ENCODE measurements at places on chromosomes 5 and 9.

DNA sequence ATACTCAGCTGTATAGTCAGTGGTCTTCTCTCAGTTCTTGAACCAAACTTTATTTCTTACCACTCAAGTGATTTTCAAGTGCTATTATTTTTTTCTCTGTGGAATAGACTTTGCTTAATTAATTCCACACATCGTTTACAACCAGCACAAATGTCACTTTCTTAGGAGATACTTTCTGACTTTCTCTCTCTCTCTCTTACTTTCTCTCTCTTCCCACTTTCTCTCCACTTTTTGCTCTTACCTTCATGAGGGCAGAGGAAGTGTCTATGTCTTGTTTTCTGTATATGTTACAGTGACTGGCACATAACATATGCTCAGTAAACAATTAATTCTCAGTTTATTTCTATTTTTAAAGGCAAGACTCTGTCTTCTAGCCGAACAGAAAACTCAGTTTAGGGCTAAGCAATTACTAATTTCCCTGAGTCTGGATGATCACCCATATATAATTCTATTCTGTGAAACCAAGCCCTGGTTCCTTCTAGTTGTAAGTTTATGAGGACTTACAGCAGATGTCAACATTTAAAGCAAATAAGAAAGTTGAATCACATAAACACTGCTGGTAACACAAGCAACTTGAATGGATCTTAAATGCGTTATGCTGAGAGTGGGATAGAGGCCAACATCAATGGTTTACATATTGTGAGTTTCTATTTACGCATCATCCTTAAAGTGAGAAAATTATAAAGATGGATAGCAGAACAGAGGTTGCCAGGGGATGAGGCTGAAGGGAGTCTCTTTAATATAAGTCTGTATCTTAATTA is 791.4 kb downstream of the MTRR start:
- DNase-seq = no peak

DNA sequence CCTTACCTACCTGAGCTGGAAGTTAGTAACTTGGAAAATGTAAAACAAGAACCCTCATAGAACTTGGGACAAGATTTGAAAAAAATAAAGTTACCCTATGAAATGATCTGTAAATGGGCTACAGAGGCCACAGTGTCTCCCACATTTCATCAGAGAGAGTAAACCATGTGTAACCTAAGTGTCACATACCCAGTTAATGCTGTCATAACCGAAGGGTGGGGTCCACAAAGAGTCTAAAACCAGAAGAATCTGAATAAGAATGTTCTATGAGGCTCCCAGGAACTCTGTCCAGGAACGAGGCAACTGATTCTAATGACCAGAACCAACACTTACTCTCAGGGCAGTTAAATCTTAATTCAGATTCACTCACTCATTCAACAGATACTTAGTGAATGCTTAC is 1.0 kb upstream of the FAM13B start:
- DNase-seq = no peak

DNA sequence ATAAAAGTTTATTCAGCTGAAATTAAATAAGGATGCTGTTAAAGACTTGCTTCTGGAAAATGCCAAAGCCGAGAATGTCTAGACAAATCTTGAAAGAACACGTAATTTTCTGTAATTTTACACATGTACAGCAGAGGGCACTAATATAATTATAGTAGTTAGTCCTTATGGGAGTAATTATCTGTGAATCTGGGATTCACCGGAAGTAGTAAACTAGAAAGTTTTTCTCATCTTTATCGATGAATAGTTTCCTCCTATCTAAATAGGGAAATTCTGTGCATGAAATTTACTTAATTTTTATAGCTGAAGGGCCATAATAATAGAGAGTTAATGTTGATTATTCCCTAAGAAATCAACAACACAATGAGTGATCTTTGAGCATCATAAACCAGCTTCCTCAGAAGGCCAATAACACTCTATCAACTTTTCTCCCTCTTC is 18.4 kb upstream of the CNTLN start:
- DNase-seq = peak; percentile 57

GRCh38 chr9:14813336-14814248 is 91.1 kb upstream of the CER1 start:
- DNase-seq = peak; percentile 5

GRCh38 chr5:142520885-142521284 is 165.0 kb downstream of the FGF1 start:
- DNase-seq = no peak

GRCh38 chr9:91341258-91341746 is 20.4 kb downstream of the AUH start:
- no peak for DNase-seq

GRCh38 chr5:111689357-111689935 is 67.5 kb downstream of the NREP start:
- no peak for DNase-seq

DNA sequence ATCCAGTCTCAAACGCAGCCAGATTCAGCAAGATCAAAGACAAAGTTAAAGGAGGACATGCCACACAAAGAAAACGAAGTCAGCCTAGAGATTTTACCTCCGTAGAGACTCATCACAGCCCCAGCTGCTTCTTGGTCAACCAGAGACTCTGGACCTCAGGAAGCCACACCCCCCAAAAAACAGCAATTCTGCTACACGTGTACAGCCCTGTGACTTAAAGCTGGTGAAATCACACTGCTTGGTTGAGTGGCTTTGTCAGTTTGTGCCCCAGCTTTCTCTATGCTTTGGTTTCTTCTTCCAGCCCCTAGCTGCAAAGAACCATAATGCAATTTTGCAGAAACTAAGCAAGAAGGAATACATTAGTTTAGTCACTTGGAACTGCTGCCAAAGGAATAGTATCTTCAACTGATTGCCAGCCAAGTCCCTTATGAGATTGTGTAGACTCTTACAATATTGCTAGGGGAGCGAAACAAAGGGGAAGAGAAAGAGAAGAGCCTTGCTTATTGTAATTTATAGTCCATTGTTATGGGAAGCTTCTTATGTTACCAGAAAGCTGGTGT is 158.8 kb upstream of the ZNF462 start:
- DNase-seq = no peak

DNA sequence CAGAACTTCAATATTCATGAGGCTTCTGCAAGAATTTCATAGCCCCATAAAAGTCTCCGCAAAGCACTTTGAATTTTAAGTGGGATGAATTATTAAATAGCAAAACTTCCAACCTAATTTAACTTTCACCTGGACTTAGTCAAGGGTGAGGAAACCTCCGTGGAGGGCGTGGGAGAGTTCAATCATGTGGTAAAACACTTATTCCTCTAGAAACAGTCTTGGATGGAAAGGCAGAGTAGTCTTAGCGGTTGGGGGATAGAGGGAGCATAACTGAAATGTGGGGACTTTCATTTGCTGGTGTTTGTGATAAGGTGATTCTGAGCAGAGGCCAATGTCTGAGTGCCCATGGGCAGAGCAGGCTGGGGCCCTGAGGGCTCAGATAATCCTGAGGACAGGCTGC is 241.9 kb downstream of the IRX1 start:
- DNase-seq = no peak

DNA sequence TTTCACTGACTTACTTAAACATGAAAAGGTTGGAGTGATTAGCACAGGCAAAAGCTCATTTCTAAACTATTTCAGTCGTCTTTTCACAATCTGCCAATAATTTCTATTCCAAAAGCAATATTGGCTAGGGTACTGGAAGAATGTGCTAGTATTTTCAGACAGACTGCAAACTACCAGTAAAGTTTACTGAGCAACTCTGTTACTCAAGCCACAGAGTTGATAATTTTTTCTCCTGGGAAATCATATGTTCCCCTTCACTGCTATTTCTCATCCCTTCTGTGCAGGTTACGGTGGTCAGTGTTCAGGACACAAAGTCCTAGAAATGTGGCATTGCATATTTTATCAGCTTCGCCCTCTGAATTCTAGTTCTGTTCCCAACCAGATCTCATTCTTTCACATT is 343.3 kb upstream of the TNC start:
- DNase-seq = no peak

DNA sequence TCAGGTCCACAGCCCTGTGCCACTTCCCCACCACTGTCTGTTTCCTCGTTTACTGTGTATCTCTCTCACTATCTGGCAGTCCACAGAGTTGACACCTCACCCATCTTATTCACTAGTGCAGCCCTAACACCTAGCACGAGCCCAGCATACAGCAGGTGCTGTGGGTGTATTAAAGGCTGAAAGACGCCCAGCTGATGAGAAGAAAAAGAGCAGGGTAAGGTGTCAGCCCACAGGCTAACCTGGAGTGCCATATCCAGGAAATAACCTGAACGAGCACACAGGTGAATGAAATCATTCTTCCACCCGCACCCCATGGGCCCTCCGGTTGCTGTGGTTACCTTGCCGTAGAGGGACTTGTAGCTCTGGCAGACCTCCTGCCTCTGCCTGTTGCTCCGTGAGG is 18.6 kb downstream of the ANXA6 start:
- no peak for DNase-seq

DNA sequence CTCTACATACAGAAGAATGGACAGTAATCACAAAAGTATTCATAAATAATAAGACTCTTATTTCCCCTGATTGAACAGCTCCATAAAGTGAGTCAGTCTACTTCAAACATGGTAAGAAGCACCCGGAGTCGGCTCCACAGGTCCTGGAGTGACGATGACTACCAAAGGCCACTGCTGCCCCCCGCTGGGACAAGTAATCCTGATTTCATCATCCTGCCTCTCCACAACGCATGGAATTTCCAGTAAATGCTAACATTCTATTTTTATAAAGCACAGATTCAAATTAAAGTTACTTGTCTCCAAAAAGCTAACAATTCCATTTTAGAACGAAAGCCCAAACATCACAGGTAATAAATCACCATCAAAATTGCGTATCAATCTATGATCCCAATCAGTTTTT is 16.2 kb downstream of the ATPSCKMT start:
- DNase-seq = peak; percentile 79

- DNase-seq = no peak
These were observed 271.5 kb upstream of the C9orf72 start for GRCh38 chr9:27844797-27845196.

DNA sequence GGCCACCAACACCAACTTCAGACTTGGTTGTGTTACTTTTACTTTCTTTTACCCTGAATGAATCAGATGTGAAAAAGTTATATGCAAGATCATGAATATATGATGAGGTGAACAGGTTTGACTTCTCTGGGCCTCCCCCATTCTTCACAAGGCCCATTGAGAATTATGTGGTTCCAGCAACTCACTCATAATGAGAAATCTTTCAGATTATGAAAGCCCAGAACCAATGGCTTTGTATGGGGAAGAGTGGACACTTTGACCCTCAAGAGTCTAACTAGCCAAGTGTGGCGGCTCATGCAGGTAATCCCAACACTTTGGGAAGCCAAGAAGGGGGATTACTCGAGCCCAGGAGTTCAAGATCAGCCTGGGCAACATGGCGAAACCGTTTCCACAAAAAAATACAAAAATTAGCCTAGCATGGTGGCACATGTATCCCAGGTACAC is 16.1 kb upstream of the LNPEP start:
- no peak for DNase-seq

DNA sequence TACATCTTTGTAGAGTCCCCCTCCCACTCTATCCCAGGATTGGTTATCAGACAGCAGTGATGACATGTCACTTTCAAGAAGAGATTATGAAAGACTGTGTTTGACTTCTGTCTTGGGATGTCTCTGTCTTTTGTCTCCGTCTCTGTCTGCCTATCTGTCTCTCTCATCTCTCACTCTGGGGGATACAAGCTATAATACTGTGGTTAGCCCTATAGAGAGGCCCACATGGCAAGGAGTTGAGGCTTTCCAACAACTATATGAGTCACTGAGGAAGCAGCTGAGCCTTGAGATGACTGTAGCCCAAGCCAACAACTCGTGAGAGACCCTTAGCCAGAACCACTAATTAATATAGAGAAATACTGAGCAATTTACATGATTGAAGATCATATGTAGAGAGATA is 284.8 kb downstream of the PDE4D start:
- DNase-seq = no peak

DNA sequence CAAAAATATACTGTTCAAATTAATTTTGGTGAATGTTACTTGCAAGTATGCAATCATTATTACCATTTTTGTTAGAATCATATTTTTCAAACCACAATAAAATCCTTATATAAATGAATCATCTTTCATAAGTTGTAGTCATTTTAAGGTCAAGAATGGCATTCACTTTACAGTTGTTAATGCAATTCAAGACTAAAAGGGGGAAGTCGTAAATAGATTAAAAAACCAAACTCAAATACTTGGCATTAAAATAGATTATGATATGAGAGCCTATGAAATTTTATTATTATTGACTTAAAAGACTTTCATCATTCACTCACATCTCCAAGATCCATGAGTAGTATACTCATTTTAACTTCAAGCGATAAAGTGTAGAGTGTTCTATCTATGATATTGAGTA is 11.6 kb downstream of the CDH9 start:
- no peak for DNase-seq

DNA sequence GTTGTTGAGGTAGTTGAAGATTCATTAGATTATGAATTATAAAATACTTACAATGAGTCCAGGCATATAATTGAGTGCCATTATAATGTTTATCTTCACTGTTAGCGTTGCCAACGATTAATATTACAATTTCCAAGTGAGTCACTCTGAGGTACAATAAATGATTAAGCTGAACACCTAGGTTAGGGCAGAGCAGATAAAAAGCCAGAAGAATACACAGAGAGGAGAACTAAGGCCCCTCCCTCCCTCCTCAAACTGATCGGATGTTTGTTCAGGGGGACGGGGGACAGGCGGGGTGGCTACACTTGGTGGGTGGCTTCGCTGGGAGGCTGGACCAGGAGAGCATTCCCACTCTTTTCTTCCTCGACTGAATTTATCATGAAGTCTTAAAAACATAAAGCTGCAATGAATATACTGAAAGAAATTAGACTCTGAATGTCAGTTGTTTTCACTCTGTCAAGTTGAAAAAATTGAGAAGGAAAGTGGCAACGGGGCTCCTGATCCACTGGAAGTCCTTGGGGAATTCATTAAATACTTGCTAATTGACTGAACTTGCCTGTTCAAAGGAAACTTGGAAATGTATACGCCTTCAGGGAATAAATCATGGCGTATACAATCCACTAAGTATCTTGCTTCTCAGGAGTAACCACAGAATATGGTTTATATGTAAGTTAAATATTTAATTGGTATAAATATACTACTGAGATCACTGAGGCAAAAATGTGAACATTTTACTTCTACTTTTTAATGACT is 198.1 kb downstream of the TSSK1B start:
- DNase-seq = no peak

DNA sequence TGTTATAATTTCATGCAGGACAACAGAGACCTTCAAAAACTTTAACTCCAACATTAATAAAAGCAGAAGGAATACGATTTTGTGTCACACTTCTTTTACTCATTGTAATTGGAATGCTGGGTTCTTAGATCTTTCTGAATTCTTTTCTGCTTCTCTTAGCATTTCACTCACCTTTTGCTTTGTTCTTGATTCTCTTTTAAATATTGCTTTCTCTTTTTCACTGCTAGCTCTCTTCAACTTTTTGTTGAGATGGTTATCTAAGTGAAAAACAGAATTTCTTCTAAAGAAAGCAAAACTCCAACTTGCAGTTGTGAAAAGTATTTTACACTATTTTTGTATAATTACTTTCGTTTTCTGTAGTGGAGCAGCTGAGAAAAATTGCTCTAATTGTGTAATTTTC is 212.6 kb upstream of the KIF2A start:
- DNase-seq = no peak

GRCh38 chr9:133073086-133074014 is 11.6 kb downstream of the CEL start:
- DNase-seq = no peak

- DNase-seq = peak; percentile 5
These were observed 11.0 kb downstream of the CCDC152 start for GRCh38 chr5:42767491-42768105.

Measured in amniotic stem cell (primary cell).